Stimulated activated CD8-positive, alpha-beta memory T cell treated with anti-CD3 and anti-CD28 coated beads, Interleukin-4, amount 100 ng/mL, for 1 hour (primary cell): ENCODE measurements at places on chromosomes 7 and 10.

- no peak for DNase-seq
Measured at GRCh38 chr7:102412548-102412947, 16.4 kb downstream of the PRKRIP1 start.

DNA sequence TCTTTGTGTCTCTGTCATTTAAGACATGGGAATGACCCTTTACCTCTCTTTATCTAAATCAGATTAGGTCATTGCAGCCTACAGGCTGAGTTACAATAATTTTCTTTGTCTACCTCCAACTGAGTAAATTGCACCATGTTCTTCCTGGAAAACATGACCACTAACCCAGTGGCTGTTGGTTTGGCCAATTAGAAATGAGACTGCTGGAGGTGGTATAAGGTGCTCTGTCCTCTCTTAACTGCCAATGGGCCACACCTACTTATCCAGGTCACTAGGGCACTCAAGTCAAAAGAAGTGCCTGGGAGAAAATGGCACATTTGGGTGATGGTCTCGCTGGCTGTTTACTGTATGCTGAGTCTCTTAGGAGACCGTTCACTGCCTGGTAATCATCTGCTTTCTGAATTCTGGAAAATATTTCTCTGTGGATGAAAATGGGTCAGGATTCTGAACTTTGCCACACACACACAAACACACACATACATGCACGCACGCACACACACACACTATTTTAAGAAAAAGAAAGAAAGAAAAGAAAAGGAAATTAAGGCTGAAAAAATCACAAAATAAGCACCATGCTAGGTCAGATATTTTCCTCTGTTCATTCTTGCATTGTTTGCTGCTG is 16.4 kb downstream of the STAMBPL1 start:
- DNase-seq: no peak

DNA sequence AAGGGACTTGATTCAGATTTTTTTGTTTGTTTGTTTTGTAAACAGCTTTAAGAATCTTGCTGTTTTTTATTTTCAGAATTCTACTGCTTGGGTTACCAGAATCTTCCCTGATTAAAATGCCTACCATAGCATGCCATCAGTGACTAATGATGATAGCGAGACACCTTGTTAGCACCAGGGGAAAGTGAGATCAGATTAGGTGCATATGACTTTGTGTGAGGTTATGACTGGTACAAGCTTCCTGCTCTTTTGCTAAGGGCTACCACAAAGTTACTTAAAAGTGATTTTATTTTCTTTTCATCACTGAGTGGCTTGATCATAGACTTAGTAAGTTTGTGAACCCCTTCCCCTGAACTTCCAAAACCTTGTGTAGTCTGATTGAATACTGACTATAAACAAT is 93.5 kb downstream of the SND1 start:
- no peak for DNase-seq

DNA sequence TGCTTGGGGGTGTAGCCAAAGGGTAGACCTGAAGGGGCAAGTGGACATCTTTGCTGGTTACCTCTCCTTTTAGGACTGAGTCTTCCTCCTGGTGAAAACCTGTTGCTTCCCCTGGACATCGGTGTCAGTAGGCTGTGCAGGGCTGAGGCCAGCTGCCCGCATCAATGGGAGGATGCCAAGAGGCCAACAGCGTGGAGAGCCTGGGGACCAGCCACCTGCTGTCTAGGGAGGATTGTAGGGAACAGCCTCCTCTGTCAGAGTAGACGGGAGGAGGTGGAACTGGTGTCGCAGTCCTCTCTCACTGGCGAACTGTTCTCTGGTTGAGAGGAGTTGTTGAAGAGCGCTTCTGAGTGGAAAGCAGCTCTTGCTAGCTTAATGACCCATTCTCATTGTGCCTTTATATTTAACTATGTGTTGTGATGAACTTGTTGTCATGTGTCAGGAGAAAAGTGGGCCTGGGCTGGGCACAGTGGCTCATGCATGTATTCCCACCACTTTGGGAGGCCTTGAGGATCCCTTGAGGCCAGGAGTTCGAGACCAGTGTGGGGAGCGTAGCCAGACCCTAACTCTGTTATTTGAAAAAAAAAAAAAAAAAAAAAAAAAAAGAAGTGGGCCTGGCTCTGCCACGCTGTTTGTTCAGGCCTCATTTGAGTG is 1.8 kb downstream of the SUFU start:
- no peak for DNase-seq

GRCh38 chr7:106074257-106074656 is 37.9 kb downstream of the SYPL1 start:
- no peak for DNase-seq

GRCh38 chr7:39661960-39662359 is 38.6 kb downstream of the RALA start:
- no peak for DNase-seq

GRCh38 chr10:18572959-18573561 is 78.3 kb downstream of the NSUN6 start:
- DNase-seq: no peak

GRCh38 chr7:79786187-79786586 is 332.7 kb upstream of the MAGI2 start:
- DNase-seq: no peak

DNA sequence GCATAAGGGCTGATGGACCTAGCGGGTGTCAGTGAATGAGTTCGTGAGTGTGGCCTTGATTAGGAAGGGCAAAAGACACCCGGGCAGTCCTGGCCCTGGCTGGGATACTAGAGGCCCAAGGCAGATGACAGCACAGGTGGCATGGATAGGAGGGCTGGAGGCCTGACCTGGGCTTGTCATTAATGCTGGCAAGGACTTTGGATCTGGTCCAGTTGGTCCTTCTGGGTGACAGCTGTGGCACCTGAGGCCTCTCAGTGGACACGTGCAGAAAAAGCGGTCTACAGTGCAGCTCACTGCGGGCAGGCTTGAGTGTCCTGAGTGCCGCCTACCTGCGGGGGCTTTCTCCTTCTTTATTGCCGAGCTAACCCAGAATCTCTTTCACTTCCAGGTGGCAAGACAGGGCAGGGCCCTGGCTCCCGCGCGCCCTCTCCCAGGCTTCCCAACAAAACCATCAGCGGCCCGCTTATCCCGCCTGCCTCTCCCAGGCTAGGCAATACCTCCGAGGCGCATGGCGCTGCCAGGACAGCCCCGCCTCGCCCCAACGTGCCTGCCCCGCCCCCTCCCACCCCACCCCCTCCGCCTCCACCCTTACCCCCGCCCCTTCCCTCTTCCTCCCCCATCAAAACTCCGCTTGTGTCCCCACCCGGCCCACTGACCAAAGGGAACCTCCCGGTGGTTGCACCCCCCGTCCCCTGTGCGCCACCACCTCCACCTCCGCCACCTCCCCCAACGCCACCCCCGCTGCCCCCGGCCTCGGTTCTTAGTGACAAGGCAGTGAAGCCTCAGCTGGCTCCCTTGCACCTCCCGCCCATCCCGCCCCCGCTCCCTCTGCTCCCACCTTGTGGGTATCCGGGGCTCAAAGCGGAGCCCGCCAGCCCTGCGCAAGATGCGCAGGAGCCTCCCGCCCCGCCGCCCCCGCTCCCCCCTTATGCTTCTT is 77.4 kb downstream of the WIPF3 start:
- DNase-seq: no peak

- no peak for DNase-seq
Measured at GRCh38 chr10:75000748-75001321, 110.6 kb upstream of the SAMD8 start.

DNA sequence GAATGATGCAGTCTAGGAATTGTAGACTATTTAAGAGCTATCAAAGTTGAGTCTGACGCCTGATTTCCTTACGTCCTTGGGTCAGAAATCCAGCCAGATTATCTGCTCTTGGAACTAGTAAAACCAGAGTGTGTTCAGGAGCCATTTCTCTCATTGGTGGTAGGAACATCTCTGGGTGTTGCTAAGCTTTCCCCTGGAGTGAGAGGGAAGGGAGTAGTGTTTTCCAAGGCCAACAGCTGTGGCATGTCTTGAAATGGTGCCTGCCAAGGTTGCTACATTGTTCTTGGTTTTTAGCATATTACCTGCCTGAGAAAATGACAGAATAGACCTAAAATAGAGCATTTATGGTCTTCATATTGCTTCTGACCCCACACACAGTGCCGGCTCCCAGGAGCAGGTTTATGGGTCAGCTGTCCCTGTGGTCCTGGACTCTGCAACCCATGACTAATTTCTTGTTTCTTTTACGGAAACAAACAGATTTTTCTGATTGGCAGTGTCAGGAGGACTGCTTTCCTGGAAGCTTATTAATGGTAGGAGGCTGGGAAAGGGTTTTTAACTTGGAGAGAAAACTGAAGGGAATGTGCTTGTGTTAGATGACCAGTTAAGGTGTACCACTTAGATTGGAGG is 17.5 kb downstream of the GBF1 start:
- no peak for DNase-seq

DNA sequence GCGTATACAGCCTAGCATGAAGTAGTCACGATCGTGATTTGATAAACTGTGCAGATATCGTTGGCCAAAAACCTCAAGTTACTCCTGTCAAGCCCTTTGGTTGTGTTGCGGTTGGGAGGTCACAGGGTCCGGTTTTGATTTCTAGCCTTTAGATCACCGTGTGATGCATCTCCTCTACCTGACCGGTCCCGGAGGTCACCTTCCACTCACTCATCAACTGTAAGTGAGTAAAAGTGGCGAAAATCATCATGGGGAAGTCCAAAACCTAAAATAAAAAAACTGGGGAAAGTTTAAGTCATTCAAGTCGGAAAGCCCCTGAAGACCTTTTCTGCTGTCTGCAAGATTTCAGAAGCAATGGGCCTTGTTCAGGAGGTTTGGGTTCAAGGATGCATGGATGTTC is 62.8 kb downstream of the ADARB2 start:
- no peak for DNase-seq

- DNase-seq: no peak
Measured at GRCh38 chr10:93806903-93807302, 49.2 kb downstream of the LGI1 start.

DNA sequence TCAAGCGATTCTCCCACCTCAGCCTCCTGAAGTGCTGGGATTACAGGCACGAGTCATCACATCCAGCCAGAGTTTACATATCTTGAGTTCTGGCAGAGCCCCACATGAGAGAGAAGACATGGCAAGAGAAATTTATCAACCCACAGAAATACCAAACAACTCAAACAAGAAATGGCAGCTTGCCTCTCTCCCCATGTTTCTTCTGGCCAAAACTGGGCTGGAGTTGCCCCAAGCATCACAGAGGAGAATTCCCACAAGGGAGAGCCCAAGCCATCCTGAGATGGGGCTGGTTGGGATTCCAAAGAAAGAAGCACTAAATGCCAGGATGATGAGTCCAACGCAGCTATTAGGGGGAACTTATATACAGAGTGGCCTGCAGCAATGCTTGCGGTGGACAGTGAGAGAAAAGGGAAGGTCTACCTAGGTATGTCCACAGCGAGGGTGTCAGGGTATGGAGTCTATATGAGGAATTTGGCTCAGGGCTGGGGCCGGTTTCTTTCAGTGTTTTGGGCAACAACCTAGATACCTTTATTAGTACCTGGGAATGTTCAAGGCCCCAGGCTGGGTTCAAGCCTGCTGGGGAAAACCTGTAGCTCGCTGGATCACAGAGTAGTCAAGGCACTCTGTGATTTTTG is 14.5 kb upstream of the PAX4 start:
- DNase-seq: no peak

GRCh38 chr7:54541669-54542625 is at the start of gene VSTM2A:
Gene VSTM2A, plus strand, starts transcription at chr7:54542375. Its CDS starts 356 bp downstream, at chr7:54542731.
- DNase-seq: no peak

- no peak for DNase-seq
Measured at GRCh38 chr7:95601316-95601715, 5.0 kb upstream of the PDK4 start.

GRCh38 chr7:155293721-155294510 is 3.8 kb upstream of the INSIG1 start:
- no peak for DNase-seq

DNA sequence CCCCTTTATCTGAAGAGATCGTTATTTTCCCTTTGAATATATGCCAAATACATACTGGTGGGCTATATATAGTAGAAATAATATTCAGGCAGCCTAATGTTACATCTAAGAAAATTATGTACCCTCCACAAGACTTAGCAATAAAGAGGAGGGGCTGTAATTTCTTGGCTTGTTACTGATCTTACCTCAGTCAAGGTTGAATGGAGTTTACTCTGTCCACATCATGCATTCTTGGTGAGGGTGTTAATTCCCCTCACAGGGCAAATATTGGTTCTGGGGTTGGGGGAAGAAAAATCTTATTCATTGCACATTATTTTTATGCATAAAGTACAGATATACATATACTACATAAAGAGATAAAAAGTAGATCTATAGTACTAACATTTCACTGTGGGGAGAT is 145.8 kb upstream of the ANK3 start:
- DNase-seq: no peak

GRCh38 chr7:47932016-47932415 is 16.2 kb downstream of the PKD1L1 start:
- DNase-seq: no peak

GRCh38 chr7:128188396-128189230 is 52.5 kb upstream of the LEP start:
- DNase-seq: no peak

- DNase-seq: no peak
Measured at GRCh38 chr7:17586711-17587110, 288.3 kb downstream of the AHR start.

DNA sequence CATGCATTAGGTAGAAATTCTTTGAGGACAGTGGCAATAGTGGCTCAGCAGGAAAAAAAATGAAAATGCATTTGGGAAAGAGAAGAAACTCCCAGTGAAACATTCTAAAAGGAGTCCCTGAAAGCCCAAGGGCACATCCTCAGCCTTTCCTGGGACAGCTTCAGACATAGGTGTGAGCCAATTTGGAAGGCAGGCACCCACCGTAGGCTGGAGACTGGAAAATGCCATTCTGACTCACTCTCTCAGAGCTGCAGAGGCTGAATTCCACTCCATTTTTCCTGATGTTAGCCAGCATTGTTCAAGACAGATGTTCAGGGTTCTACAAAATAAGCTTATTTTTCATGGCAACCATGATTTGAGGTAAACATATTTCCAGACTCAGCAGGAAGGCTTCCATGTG is 379.0 kb upstream of the FZD8 start:
- no peak for DNase-seq

DNA sequence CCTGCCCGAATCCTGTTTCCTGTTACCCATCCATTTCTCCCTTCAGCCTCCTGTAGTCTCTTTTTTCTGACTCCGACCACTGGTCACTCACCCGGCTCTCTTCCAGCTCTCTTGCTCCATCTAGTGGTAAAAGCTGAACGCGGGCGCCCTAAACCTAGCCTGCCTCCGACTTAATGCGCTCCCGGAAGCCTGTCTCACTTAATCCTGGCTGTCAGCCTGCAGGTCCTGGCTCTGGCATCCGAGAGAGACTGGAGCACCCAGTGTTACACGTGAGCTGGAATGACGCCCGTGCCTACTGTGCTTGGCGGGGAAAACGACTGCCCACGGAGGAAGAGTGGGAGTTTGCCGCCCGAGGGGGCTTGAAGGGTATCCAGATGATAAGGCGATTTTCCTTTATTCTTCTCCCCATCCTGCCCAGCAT is 10.3 kb downstream of the SUMF2 start:
- peak; percentile 28 for DNase-seq
